ENCODE measurements at places on chromosomes 1 and 21.
A peak's percentile ranks its signal among the peaks of the same experiment; 100 is the strongest.

- no peaks in the 10 kb centered on the region for H3K36me3 ChIP-seq
- peak within 1 kb of the TSS; percentile 94 for H3K27ac ChIP-seq
- H3K27me3 ChIP-seq: no peaks in the 10 kb centered on the region
- peaks cover 22% of the 10 kb centered on the region for H3K4me1 ChIP-seq
Measured at GRCh38 chr1:214281021-214281719, at the start of gene SMYD2. TSS of gene SMYD2 (plus strand) at chr1:214281159. CDS start at chr1:214281255, 96 bp downstream.

DNA sequence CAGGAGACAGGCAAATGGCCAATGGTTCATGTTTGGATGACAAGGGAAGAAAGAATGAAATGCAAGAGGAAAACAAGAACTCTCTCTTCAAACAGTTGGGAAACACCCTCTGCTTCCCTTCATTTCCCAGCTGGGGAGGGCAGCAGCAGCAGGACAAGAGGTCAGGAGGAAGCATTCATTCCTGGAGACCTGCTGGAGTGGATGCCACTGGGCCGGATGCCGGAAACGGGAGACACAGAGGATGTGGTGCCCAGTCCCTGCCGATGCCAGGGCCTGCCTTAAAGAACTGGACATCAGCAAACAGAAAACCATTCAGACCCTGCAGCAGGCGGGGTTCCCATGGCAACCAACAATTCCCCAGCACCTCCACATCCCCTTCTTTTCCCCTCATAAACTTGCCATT is 102.3 kb upstream of the ZNF648 start:
- no peaks in the 10 kb centered on the region for H3K36me3 ChIP-seq
- peak; percentile 74 for DNase-seq
- H3K27me3 ChIP-seq: no peaks in the 10 kb centered on the region
- peaks cover 12% of the 10 kb centered on the region for H3K4me1 ChIP-seq
- peak overlapping the region; percentile 53 for H3K27ac ChIP-seq

DNA sequence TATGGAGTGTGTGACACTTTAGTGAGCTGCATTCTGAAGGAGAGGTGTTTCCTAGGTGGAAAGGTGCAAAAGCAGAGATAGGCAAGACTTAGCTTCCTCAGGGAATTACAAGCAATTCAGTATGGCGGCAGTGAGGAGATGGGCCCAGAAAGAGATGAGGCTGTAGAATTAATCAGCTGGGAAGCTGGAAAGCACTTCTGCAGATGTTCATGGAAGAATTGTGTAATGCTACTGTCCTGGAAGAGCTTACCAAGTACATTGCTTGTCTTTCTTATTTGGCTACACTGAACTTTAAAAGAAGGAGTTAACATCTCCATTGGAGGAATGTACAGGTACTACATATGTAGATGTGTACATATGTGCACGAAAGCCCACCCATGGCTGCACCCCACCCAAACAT is 103.7 kb upstream of the DPT start:
- no peak overlapping the region for H3K4me3 ChIP-seq
- no peaks in the 10 kb centered on the region for H3K27me3 ChIP-seq
- no peak for DNase-seq
- H3K36me3 ChIP-seq: no peaks in the 10 kb centered on the region

GRCh38 chr1:205030241-205030640 is 12.8 kb upstream of the CNTN2 start:
- peaks cover 6% of the 10 kb centered on the region for H3K27me3 ChIP-seq
- no peaks in the 10 kb centered on the region for H3K36me3 ChIP-seq
- no peak overlapping the region for H3K27ac ChIP-seq
- no peaks in the 10 kb centered on the region for H3K4me1 ChIP-seq
- H3K4me3 ChIP-seq: no peak overlapping the region

GRCh38 chr1:154857441-154858215 is 12.5 kb downstream of the KCNN3 start:
- H3K27ac ChIP-seq: peak overlapping the region; percentile 96
- peaks cover 80% of the 10 kb centered on the region for H3K4me1 ChIP-seq
- no peaks in the 10 kb centered on the region for H3K36me3 ChIP-seq
- no peaks in the 10 kb centered on the region for H3K27me3 ChIP-seq

DNA sequence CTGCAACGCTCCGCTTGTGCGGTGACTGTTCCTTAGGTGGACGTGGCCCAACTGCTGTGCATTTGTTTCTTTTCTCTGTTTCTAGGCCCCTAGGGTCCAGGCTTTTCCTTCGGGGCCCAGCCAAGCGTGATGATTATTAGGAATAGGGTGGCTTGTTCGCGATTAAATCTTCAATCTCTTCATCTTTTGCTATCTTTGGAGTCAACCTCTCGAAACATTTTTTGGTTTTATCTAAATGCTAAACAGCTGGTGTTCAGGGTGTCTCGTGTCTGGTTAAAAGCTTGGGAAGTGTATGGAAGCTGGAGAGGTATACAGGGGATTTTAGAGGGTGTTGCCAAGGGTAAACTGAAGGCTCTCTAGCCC is 844 bp upstream of the PLD5 start:
- DNase-seq: no peak
- no peak overlapping the region for H3K27ac ChIP-seq
- H3K4me1 ChIP-seq: peaks cover 4% of the 10 kb centered on the region
- no peaks in the 10 kb centered on the region for H3K36me3 ChIP-seq

All from psoas muscle (tissue), 8 donors.